ENCODE measurements at places on chromosomes 5 and 9.

DNA sequence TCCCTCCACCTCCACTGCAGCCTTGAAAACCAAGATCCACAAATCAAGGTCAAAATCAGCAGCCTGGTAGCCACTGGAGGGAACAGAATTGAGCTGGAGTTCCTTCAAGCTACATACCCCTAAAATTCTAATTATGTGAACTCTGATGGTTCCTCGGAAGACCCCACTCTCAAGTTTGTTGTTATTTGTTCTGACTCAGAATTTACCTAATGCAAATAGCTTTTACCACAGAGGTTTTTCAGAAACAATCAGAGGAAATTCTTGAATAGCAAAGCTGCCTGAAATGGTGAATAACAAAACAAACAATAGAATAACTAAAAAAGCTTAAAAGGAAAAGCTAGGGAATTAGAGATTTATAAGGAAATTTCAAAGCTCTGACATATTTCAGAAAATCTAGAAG, 220.0 kb downstream of the CDH18 start:
- no peak for DNase-seq

DNA sequence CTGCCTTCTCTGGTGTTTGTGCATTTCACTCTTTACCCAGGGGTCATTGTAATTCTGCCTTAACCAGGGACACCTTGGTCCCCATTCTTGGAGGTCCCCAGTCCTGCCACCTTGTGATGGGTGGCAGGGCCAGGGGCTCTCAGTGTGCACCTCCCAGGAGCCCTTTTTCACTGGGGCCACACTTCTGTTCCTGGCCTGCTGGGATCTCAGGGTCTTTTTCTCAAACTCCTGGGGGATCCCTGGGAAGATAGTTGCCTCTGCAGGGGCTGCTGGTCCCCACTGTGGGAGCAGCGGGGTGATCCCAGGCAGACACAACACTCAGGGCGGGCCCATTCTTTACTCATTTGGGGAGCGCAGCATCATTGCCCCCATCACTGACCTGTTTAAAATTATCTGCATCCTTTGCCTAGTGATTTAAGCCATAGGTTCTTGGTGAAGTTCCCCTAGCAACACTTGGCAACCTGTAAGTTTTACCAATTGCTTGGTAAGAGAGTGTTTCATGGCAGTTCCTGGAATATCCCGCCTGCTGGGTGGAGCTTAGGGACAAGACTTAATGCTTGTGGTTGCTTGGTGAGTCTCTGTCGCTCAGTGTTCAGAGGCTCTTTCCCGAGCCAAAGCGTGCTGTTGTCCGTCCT, 15.7 kb downstream of the PHF2 start:
- DNase-seq, result no peak

DNA sequence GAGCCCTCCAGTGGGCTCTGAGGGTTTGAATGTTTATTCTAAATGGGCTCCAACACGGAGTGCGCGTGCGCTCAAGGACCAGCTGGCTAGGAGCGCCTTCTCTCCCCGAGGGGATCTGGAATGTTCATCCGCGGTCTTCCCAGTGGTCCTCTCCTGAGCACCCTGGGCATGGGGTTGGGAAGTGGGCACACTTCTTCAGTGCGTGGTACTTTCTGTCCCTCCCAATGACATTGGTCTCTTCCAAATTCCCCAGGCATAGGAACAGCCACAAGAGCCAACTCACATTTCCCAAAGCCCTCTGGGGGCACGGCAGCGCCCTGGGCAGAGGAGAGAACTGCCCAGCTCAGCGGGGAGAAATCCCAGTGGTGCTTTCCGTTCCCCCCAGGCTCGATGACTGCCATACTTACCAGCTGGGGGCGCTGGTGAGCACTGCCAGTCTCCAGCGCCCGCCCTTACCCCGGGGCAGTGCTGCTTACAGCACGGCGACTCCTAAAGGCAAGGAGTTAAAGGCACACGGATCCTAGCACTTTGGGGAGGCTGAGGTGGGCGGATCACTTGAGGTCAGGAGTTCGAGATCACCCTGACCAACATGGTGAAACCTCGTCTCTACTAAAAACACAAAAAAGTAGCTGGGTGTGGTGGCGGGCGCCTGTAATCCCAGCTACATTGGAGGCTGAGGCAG, 29.9 kb upstream of the OBP2B start:
- DNase-seq, result peak; percentile 50

- no peak for DNase-seq
Observed at GRCh38 chr9:104841601-104842141, 77.7 kb downstream of the NIPSNAP3B start.

DNA sequence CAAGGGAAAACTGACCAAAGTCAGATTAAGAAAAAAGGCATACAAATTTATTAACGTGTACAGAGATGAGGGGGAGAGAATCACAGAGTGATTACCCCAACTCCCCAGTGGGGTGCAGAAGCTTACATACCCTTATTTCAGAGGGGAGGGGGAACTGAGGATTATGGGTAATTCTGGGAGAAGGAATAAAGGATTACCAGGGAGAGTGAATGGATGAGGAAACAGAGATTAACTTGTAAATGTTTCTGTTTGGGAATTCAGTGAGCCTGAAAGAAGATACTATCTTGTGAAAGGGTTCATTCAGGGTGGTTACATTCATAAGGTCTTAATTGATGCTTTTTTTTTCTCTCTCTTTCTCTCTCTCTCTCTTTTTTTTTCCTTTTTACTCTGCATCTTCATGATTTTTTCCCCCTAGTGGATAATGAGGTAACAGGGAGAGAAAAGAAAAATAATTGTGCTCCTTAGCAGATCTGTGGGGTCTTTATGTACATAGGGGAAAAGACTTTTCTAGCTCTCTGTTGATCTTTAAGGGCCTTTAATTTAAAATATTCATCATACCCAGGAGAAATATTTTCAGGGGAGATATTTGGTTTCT, 49.4 kb downstream of the TARS1 start:
- DNase-seq, result no peak

- no peak for DNase-seq
Observed at GRCh38 chr5:132887283-132887682, 13.8 kb downstream of the LEAP2 start.

DNA sequence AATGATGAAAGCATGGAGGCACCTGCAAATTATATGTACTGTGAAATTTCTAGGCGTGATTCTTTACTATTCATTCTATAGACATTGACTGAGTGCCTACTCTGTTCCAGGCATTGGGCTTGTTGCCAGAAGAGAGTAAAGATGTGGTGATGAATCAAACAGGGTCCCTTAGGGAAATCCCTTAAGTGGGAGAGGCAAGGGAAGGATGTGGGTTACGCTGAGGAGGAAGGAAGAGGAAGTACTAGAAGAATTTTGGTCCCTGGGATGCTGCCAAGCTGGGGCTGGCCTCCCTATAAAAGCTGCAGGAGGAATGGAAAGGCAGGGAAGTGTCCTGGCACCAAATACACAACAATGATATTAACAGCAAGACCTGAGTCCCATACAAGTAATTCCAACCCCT, 76.7 kb upstream of the SPOCK1 start:
- DNase-seq, result no peak

GRCh38 chr5:138469540-138470321, 4.5 kb downstream of the EGR1 start:
- DNase-seq, result no peak

GRCh38 chr5:78354066-78354670, 6.2 kb upstream of the SCAMP1 start:
- DNase-seq, result no peak

DNA sequence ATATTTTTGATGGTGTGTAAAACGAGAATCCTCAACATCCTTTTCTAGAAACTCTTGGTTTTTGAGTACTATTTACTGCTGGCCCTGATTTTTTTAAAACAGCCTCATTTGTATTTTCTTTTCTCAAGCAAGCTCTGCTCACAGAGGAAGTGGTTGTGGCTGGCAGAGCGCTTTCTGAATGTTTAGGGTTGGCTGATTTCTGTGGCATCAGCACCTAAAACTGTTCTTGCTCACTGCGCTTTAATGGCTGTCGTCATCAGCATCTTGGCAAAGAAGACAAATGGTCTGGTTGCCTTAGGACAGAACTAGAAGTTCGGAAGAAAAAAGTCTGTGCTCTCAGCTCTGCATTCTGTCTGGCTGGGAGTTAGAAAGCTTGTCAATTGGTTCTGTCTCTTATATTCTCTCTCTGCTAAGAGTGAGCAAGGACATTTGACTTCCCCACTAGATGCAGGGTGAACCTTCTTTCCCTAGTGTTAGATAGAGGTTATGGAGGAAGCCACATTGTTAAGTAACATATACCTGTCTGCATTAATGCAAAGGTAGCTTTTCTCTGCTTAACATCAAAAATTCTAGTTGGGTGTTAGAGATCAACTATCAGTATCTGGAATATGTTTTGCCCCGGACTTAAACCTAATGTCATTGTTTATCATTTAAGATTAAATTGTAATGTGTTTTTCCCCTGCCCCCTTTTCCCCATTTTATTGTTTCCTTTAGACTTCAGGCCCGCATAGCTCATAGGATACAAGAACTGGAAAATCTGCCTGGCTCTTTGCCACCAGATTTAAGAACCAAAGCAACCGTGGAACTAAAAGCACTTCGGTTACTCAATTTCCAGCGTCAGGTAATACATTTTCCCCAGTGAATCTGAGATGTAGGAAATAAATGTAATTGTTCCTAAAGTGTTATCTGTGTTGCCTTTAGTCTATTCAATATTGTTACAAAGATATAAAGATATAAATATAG, 39.0 kb downstream of the SMARCA2 start:
- DNase-seq, result peak; percentile 62

DNA sequence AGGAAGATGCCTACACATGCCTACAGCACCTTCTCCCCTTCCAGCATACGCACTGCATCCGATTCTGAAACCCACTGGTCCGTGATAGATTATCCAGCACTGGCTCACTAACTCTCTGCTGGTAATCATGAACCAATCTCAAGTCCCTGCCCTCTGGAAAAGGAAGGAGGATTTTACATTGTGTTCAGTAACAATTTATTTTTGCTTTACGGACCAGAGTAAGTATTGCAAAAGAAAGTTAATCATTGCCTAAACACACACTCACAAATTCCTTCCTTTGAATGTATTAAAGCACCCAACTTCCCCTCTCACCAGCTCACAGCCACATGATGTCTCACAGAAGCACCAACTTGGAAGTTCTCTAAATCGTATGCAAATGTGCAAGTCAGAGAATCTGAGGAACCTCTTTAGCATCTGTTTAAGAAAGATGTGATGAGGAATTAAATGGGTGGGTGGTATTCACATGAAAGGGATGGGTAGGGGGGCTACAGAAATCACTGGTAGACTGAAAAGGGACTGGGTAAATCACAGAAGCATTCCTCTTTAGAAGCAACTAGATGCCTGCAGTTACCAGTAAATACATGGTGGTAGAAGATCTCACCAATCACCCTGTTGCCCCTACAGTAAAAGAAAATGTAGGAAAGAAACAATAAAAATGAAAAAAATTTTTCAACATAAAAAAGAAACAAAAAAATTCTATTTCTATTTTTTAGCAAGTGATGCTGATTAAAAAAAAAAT, 8.4 kb downstream of the GNAQ start:
- no peak for DNase-seq

DNA sequence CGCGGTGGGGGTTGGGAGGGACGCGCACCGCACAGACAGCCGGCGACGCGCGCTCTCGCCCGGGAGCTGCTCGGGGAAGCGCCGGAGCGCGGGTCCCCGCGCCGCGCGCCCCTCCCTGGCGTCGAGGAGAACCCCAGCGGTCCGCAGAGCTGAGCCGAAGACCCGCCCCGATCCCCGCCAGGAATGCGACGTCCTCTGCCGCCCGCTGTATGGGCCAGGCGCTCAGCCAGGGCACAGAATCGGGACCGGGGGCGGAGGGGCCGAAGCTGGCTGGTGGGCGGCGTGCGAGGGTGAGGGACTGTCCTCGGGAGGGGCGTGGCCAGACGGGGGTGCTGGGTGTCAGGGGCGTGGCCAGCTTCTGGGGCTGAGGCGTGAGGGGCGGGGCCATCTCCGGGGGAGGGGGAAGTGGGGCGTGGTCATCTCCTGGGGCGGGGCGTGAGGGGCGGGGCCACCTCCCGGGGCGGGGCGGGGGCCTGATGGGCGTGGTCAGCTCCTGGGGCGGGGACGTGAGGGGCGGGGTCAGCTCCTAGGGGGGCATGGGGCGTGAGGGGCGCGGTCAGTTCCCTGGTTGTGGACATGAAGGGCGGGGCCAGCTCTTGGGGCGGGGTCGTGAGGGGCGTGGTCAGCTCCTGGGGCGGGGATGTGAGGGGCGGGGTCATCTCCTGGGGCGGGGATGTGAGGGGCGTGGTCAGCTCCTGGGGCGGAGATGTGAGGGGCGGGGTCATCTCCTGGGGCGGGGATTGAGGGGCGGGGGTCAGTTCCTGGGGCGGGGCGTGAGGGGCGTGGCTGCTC, 965 bp downstream of the PTGDS start:
- DNase-seq, result peak; percentile 75

DNA sequence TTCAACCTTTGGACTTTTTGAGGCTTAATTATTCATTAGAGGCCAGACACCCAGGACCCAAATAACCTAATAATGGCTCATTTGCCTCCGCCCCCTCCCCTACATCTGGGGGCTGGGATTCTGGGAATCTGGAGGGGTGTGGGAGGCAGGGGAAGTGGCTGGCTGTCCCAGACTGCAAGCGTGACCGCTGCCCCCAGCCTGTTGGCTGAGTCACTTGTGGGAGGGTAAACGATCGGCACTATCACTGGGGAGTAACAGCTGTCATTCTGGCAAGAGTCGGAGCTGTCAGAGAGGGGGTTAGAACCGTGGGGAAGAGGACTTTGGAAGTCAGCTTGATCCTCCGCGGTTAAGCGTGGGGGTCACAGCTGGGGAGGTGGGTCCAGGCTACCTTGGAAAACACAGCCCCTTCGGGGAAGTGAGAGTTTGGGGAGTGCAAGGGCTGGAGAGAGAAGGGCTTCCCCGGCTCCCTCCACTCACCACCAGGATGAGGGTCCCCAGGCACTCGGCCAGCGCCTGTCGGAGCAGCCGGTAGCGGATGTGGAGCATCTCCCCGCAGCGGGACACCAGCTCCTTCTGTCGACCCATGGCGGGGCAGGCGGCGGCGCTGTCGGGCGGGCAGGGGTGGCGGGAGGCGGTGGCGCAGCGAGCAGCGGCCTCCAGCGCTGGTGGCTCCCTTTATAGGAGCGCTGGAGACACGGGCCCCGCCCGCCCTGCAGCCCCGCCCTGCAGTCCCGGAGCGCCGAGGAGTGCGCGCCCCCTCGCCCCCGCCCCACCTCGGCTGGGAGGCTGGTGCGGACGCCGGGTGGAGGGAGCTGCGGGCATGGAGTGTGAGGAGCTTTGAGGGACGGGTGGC, at the start of gene AQP3:
Gene AQP3, minus strand, starts transcription at position 648 of the 853 bp plus-strand sequence. Its CDS starts 63 bp downstream, at position 585.
- peak; percentile 67 for DNase-seq

GRCh38 chr9:129176701-129177442, 1.2 kb downstream of the IER5L start:
- no peak for DNase-seq

DNA sequence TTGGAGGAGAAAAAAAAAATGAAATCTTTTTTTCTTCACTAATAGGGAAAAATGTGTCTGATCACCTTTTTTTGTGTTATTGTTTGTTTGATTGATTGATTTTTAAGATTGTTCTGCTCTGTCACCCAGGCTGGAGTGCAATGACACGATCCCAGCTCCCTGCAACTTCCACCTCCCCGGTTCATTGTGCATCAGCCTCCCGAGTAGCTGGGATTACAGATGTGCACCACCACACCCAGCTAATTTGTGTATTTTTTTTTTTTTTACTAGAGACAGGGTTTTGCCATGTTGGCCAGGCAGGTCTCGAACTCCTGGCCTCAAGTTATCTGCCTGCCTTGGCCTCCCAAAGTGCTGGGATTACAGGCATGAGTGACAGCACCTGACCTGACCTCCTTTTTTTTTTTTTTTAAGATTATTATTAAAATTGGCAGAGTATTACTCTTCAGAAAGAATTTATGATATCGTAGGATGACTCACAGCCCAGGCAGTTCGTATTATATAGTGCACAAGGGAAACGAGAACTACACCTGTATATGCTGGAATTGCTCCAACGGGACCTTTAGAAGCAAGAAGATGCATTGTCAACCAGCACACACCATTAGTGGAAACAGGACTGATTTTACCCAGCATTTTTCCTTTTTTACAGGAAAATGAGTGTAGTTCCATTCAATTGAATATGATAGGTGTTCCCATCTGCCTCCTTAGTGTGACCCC, 27.7 kb downstream of the FUBP3 start:
- DNase-seq, result no peak
